ENCODE measurements at places on chromosomes 4 and X.

GRCh38 chrX:42485601-42486000 lies 292.4 kb downstream of the PPP1R2C start:
- DNase-seq, result peak; percentile 41

- DNase-seq, result no peak
Observed at GRCh38 chrX:23959781-23960180, 52.0 kb downstream of the CXorf58 start.

DNA sequence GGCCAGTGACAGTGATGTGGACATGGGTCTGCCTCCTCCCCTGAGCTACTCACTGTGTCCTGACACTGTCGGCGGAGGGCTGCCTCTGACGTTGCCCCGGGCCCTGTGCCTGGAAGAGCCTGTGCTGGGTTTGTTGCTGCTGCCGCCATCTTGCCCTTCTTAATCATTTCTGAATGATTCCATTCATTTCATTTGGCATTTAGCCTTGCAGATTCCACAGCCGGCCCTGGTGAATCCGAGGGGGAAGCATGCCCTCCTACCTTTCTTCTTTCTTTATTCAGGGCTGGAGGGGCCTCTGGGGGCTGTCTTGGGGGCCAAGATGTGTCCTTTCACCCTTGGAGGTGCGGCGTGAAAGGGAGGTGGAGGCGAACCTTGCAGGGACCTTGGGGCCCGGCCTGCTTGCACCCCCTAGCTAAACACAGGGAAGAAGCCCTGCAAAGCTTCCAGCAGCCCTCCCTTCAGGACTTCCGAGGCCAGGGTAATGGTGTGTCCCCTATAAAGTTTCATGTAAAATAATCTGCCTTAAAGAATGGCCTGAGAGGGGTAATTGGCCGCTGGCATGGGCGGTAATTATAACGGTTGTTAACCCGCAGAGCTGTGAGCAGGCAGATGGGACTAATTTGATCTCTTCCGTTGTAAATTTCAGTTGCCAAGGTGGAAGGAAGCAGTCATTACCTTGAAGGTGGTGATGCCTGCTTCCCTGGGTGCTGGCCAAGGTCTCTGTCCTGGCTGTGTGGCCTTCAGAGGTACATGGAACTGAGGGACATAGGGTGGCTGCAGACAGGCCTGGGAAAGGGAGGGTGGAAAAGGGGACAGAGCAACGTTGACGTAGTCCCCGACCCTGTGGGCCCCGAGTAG lies 92.3 kb downstream of the PSAPL1 start:
- no peak for DNase-seq

- no peak for DNase-seq
Observed at GRCh38 chrX:110143454-110144210, 140.7 kb downstream of the TMEM164 start.

GRCh38 chr4:3599951-3600350 lies 67.7 kb upstream of the LRPAP1 start:
- no peak for DNase-seq

GRCh38 chr4:59068722-59069418 lies 1958.7 kb upstream of the IGFBP7 start:
- no peak for DNase-seq

DNA sequence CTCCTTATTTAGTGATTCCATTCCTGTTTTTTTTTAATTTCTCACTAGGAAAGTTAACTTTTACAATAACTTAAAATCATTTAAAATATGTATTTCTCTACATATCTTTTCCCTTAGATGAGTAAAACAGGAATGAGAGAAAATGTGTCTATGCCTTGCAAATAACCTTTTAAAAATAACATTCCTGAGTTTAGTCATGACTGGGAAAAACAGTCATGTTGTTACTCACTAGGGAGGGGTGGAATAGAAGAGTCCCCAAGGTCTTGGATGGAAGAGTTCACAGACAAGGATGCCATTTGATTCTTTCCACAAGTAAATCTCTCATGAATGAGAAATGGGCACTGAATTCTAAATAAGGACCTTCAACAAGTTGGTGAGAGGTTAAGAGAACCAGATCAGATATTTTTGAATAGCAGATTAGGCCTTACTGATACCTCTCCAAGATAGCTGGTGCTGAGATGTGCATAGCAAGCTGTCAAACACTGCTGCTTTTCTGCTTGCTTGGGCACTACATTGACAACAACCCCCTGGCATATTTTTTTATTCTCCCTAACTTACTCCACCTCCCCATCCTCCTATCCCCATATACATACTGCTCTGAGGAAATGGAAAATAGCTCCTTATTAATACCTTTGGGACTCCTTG lies 25.1 kb downstream of the UGDH start:
- DNase-seq, result no peak

- no peak for DNase-seq
Observed at GRCh38 chrX:48667509-48667908, 16.1 kb upstream of the WAS start.

GRCh38 chr4:54165438-54165837 lies 63.7 kb upstream of the PDGFRA start:
- DNase-seq, result peak; percentile 83

GRCh38 chrX:16177260-16177659 lies 10.0 kb downstream of the MAGEB17 start:
- DNase-seq, result no peak

DNA sequence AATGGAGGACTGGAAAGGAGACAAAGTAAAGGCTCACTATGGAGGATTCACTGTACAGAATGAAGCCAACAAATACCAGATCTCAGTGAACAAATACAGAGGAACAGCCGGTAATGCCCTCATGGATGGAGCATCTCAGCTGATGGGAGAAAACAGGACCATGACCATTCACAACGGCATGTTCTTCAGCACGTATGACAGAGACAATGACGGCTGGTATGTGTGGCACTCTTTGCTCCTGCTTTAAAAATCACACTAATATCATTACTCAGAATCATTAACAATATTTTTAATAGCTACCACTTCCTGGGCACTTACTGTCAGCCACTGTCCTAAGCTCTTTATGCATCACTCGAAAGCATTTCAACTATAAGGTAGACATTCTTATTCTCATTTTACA lies 6.8 kb downstream of the FGB start:
- DNase-seq, result no peak

DNA sequence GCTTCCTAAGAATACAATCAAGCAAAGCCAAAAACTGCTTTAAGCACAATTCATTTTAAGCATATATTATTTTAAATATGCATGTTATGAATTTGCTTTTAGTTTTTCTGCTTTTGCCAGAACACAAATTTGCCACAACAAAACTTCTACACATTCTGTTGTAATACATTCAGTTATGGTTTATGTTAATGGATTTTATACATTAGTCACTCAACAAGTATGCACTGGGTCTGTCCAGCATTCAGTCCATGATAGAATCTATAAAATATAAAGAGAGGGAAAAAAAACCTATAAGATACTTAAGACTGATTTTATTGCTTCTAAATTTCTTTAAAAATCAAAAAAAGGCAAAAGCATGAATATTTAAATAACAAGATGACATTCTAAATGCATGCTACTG lies 22.2 kb downstream of the IQCM start:
- no peak for DNase-seq

- DNase-seq, result no peak
Observed at GRCh38 chr4:13986548-13986947, 359.0 kb upstream of the BOD1L1 start.

DNA sequence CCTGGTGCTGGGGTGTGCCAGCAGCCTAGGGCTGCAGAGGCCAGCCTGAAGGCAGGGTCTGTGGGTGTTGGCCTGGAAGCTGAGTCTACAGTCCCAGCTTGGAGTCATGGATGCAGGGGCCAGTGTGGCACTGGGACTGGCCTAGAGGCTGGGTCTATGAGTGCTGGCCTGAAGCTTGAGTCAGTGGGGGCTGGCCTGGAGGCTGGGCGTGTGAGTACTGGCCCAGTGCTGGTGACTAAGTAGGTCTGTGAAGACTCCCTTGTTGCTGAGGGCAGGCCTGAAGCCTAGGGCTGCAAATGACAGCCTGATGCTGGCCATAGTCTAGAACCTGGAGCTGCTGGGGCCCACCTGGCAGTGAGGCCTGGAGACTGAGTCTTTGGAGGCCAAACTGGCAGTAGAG lies 31.3 kb upstream of the ALG13 start:
- DNase-seq, result no peak

GRCh38 chr4:55442541-55442940 lies 46.8 kb downstream of the TMEM165 start:
- DNase-seq, result no peak

- no peak for DNase-seq
Observed at GRCh38 chr4:135186002-135186401, 984.4 kb upstream of the PABPC4L start.

Measured in NCI-H226 (cell line).